ENCODE measurements at places on chromosomes 6 and 20.
A peak's percentile ranks its signal among the peaks of the same experiment; 100 is the strongest.

GRCh38 chr20:61887596-61888093, 178.0 kb downstream of the TAF4 start:
- no peak for DNase-seq

GRCh38 chr20:17068084-17068711, 158.6 kb upstream of the PCSK2 start:
- no peak for DNase-seq

DNA sequence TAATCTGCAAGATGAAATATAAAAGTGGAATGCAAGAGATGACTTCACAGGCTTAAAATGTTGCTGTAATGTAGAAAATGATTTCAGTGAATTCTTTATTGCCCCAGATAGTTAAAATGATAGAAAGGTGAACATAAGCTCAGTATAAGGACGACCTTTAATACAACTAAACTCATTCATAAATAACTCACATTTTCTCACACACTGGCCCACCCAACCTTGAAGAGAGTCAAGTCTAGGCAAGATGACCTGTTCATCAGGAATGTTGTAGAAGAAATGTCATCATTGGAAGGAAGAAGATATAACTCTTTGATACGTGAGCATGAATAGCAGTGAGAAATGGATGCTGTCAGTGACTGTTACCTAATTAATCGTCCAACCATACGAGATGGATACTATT, 111.1 kb upstream of the SASH1 start:
- DNase-seq: no peak

DNA sequence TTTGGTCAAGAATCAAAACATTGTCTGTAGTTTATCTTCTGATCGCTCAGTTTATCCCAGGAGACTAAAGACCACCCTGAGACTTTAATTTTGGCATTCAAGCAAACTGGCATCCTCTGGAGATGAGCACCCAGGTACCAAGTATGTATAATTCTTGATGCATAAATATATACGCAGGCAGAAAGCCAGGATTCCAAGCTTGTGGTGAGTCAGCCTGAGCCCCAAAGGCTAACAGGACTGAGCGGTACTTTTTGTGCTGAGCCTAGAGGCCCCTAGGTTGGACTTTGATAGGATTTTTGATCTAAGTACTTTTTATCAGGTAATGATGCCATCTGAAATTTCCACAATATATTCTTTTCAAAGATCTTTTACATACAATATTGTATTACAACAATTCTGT, 301.3 kb downstream of the TFAP2B start:
- DNase-seq: no peak

- DNase-seq: no peak
Observed at GRCh38 chr6:156107624-156108101, 652.0 kb upstream of the NOX3 start.

- DNase-seq: no peak
Observed at GRCh38 chr6:140414966-140415620, 1040.6 kb upstream of the CITED2 start.

GRCh38 chr20:64099880-64100565, 7.3 kb downstream of the NPBWR2 start:
- no peak for DNase-seq

GRCh38 chr20:62012631-62013030, 53.0 kb downstream of the TAF4 start:
- no peak for DNase-seq

DNA sequence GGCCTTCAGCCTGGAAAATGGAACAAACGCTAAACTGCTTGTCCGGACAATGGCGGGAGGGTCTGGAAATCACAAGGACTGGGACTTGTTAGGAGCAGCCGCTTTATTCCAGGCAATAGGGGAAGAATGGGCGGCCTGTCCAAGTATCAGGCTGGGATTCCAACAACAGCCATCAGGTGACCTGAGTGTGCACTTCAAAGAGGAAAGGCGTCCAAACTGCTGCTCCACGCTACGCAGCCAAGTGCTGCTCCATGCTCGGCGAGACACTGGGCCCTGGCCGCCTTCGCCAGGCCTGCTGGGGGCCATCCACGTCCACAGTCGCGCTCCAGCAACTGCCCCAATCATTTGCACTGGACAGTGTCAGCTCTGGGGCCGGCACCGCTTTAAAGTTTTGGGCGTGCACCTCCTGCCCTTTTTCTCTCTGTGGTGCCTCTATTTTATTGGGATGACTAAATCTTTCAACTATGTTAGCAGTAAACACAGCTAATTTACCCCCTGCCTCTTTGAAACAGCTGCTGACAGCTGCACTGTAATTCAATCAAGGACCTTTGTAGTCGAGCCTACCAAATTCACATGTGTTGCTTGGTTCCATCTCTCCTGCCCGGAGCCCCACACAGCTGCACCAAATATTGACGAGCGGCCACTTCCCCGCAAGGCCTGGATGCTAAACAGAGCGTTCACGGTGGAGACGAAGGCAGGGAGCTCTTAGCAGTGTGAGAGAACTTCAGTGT, 98.3 kb downstream of the BMP7 start:
- DNase-seq: no peak

- no peak for DNase-seq
Observed at GRCh38 chr20:49909499-49910339, 5.6 kb downstream of the SPATA2 start.

DNA sequence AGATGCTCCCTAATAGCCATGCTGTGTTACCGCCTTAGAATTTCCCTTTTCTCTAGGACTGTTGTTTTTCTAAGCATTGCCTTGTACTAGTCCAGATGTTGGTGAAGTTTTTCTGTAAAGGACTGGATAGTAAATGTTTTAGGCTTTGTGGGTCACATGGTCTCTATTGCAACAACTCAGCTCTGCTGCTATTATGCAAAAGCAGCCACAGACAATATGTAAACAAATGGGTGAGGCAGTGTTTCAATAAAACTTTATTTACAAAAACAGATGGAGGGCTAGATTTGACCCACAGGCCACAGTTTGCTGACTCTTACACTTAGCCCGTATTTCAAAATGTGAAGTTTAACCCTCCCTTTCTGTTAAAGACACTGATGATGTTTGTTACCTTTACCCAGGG, 207.6 kb upstream of the MYLIP start:
- DNase-seq: no peak

- DNase-seq: no peak
Observed at GRCh38 chr20:63404129-63405085, 43.3 kb upstream of the CHRNA4 start.

DNA sequence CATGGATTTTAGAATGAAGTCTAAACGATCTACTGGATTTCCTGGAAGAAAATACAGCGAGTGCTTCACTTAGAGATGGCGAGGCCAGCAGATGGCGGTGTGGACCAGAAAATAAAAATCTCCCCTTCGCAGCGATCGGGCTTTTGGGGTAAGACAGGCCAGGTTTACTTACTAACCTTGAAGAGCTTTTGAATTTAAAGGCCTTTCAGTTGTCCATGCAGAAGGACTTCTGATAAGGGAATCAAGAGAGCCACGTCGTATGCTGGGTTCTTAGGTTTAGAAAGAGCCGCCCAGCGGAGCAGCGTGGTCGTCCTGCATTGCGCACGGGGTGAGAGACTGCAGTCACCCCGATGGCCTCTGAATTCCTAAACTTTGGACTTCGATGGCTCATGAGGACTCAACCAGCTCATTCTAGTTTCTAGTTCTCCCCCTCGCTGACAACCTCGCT, 125.2 kb upstream of the RALGAPA2 start:
- DNase-seq: peak; percentile 77

- no peak for DNase-seq
Observed at GRCh38 chr20:40883097-40883496, 145.5 kb upstream of the TOP1 start.

GRCh38 chr6:130115036-130115435, 96.7 kb downstream of the L3MBTL3 start:
- no peak for DNase-seq

DNA sequence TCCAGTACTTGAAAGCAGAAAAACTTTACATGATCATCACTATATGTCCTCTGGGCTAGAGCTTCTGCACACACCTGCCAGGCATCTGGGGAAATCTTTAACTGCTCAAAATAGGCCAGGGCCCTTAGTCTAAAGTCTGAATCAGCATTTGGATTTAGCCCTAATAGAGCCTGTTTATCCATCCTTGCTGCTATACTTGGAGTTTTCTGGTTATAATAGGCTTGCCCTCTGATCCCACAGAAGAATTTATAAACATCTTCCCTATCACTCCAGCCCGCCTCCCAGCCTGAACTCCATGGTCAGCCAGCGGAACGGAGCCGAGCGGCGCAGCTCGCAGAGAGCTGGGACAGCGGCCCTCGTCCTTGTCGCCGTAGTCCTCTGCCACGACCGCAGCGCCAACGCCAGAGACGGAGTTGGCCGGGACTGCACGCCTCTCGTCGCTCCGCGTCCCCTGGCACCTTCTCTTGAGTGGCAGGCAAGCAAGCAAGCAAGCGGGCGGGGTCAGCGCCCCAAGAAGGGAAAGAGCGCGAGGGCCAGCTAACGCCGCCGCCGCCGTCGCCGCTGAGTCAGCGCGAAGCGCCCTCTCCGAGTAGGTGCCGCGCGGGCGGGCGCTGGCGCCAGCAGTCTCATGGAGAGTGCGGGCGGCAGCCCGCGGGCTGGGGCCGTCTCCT, 25.4 kb upstream of the ASIP start:
- DNase-seq: peak; percentile 82

DNA sequence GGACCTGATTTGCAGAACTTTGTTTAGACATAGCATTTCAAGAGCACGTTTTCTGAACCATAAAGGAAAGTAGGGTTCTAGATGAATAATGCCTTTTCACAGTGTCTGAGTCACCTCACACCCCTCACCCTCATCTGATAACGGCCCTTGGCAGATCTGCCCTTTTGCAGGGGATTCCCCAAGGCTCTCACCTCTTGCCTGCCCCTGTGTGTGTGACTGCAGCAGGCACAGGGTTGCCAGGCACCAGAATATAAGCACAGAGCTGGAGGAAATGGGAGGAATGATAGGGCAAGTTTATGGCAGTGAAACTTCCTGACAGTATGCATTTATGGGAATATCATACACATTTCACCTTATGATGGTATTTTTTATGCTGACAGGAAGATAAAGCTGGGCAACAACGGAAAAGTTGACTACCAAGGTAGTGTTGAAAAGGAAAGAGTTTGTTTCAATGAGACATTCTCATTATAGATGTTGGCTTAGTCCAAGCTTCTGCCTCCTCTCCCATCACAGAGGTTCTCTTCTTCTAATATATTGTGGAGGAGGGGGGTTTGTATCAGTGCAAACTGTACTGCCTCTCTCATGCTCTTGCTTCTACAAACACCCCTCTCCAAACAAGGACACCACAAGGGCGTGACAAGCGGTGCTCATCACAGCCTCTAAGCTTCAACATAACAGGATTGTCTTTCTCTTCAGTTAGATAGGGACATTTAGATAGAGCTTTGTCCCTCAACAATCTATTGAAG, 101.5 kb upstream of the BACH2 start:
- DNase-seq: no peak

DNA sequence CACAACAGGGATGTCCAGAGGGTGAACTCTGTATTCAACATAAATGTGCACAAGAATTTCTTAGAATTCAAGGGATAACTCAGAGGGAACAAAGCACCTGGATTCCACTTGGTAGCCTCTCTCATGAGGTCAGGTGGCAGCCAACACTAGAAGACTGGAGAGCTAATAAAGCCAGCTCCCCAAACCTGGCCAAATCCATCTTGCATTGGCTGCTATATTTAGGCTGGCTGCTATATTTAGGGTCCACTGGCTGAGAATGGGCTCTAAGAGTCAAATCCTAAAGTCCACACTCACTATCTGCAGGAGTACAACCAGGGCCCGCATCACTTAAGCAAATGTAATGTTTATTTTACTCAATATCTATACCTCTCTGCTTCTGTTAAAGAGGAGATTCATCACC, 20.0 kb downstream of the TBC1D7 start:
- DNase-seq: no peak

DNA sequence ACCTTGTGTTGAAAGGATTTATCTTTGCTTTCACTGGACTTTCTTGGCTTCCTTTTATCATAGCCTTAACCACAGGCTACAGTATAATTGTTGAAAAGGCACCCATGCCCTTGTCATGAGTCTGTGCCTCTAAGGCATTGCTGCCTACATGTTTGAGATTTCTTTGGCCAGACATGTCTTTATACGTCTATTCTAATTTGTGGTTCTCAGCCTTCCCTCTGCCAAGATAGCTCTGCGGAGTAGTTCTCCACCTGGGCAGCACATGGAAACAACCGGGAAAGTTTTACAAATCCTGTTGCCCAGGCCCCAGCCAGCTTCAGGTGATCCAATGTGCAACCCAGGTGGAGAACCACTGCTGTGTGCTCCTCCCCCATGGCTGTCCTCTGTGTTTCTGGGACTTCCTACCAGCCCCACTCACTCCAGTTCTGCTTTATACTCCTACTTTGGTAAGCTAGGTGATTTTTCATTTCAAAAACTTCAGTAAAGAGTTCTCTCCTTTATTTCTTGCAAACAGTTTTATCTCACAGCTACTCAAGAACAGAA, 159.6 kb upstream of the MYLIP start:
- no peak for DNase-seq

DNA sequence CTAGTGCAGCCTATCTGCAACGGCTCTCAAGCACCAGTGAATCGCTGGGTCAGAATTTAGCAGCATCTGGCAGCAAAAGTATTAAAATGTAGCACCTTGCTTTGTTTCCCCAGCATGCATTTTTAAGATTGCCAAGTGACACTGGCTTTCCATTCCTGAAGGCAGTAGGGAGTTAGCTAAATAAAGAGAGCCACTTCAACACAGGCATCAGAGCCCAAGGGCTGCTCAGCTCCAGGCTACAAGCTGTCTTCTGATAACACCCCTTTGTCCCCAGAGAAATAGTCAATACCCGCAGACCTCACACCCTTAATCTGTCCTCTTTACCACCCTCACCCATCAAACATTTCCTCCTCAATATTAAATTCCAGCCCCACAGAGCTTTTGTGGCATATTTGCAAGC, 19.7 kb upstream of the MDFI start:
- DNase-seq: no peak

GRCh38 chr20:19977373-19977770, 39.8 kb upstream of the NAA20 start:
- DNase-seq: no peak

GRCh38 chr6:52063584-52064344, 23.6 kb downstream of the PKHD1 start:
- no peak for DNase-seq

DNA sequence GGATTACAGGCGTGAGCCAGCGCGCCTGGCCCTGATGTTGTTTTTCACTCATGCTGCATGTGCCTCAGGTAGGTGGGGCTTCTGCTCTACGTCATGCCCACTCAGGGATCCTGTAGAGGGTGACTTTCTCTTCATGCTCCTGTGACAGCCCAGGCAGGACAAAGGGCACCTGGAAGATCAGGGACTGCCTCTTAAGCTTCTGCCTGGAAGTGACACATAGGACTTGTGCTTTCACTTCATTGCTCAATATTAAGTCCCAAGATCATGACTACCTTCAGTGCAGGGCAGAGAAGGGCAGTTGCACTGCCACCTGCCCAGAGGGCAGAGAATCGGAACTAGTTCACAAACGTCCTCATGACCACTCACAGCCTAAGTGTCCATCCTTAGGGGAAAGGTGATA, 249.5 kb upstream of the SULF2 start:
- no peak for DNase-seq

All from sciatic nerve (tissue), 2 donors.